NCI-H526 treated with DMSO at 0.1 percent for 48 hours (cell line): ENCODE measurements at places on chromosomes 5 and 9.

DNA sequence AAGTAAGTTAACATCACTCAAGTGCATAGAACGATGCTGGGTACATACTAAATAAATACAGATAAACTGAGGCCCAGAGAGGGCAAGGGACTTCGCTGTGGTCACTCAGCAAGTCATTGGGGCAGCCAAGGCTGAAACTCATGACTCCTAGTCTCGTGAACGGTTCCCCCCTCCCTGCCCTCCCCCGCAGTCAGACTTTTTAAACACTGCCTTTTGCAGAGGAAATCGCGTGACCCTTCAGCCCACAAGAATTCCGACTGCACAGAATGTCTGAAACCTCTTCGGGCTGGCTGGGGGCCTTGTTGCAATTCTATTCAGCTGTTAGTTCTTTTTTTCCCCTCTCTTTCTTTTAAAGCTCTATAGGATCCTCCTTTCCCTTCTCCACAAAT, 28.1 kb downstream of the NEK6 start:
- DNase-seq = no peak

GRCh38 chr9:71602652-71603051, 165.7 kb downstream of the CEMIP2 start:
- DNase-seq = no peak

GRCh38 chr5:43514025-43514424, 923 bp downstream of the C5orf34 start:
- DNase-seq = no peak

- no peak for DNase-seq
These were observed 106.2 kb downstream of the GOLPH3 start for GRCh38 chr5:32067774-32068470.

DNA sequence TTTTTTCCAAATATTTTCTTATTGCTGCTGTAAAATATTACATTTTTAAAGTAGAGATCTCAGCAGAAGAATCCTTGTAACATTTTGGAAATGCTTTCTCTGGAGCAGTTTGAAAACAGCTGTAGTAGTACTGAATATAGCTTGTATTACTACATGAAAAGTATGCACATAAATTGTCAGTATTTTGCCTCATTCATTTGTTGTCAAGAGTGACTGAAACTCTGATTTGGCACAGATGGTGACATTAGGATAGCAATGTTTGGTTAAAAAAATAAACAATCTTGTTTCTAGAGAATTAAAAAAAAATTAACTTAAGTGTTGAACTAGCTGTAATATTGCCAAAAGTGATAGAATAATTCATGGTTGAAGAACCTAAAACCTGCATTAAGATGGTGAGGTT, 90.4 kb downstream of the NNT start:
- no peak for DNase-seq

GRCh38 chr5:55096182-55096581, 6.3 kb upstream of the GZMA start:
- DNase-seq = no peak

GRCh38 chr5:140190872-140191218, 15.9 kb downstream of the CYSTM1 start:
- DNase-seq = no peak

DNA sequence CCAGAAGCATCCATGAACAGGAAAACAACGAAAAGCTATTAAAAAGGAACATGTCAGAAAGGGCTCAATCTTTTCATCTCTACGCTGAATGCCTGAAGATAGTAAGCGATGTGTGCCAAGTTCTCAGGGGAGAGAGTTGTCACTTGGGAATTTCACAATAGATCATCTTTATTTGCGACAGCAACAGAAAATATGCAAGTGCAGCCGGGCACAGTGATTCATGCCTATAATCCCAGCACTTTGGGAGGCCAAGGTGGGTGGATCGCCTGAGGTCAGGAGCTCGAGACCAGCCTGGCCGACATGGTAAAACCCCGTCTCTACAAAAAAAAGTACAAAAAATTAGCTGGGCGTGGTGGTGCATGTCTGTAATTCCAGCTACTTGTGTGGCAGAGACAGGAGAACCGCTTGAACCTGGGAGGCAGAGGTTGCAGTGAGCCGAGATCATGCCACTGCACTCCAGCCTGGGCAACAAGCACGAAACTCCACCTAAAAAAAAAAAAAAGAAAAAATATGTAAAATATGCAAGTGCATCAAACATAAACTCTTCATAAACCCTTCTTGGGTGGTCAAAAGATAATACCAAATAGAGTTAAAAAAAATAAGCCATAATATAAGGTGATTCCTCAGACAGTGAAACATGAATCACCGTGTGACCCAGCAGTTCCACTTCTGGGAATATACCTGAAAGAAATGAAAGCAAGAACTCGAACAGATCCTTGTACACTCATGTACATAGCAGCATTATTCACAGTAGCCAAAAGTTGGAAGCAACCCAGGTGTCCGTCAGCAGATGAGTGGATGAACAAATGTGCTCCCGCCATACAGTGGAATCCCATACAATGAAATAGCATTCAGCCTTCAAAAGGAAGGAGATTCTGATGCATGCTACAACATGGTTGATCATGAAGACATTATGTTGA, 16.2 kb downstream of the SFXN1 start:
- no peak for DNase-seq

GRCh38 chr5:177100714-177101121, 14.0 kb downstream of the FGFR4 start:
- no peak for DNase-seq

GRCh38 chr5:103764403-103764802, 201.8 kb upstream of the NUDT12 start:
- DNase-seq = no peak

- no peak for DNase-seq
These were observed 2.5 kb upstream of the RABL6 start for GRCh38 chr9:136805207-136805740.

- no peak for DNase-seq
These were observed 1429.8 kb upstream of the CDH9 start for GRCh38 chr5:28468166-28468565.

DNA sequence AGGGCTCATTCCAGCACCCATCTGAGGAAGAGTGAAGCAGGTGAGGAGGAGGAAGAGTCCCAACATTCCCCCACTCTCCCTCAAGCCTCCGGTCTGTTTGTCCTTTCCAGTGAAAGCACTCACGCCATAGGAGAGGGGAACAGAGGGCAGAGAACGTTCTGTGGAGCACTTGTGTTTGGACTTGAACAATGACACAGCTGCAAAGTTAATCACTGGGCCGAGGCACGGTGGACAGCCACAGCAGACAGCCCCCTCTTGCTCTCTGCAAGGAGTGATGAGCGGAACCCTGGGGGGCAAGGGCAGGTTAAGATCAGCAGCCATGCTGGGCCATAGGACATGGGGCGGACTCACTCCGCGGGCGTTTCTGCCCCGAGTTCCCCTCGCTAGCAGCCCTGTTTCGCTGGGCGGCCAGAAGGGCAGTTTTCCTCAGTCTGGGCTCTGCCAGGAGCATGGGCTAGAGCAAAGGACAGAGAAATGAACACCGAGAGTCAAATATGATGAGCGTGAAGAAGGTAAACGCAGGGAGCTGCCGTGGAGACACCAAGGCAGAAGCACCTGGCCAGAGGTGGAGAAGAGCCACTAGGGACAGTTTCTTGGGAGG, 185.7 kb downstream of the GAPVD1 start:
- DNase-seq = no peak
